Activated CD4-positive, alpha-beta T cell treated with anti-CD3 and anti-CD28 coated beads for 36 hours (primary cell): ENCODE measurements at places on chromosomes 7 and 10. TPM values are rescaled to one million over a fixed set of nuclear protein-coding genes. Genes with fewer than 3 reads are reported as not detected.
A peak's percentile ranks its signal among the peaks of the same experiment; 100 is the strongest.

The TAS2R4 gene
- total RNA-seq = 0.62 TPM

The MALRD1 gene
- not detected for total RNA-seq

The LRRN3 gene
- 6.7 TPM for total RNA-seq

The RELN gene
- not detected for total RNA-seq

The UNCX gene
- not detected for total RNA-seq

The PARD3 gene
- total RNA-seq = 2.8 TPM

The TMEM225B gene
- 0.57 TPM for total RNA-seq

The TUBB8 gene
- not detected for total RNA-seq

The GBX1 gene
- 0.16 TPM for total RNA-seq

DNA sequence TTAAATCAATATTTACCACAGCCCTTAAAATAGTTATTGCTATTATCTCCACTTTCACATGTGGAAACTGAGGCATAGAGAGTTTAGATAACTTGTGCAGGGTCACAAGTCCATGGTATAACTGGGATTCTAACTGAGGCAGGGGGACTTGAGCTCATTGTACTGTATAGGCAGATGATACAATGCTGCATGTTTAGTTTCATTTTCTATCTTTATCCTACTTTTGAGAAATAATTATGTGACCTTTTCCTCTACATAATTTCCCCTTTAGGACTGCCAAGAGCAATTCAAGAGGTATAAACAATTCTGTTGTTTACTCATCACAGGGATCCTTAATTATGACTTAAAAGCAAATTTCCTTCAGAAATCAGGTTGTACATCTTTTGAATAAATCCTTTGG lies 193.1 kb downstream of the SUGCT start:
- no peak for DNase-seq

GRCh38 chr7:47720141-47720906 lies 138.4 kb upstream of the TNS3 start:
- DNase-seq = no peak

GRCh38 chr7:102111061-102112041 lies 175.3 kb upstream of the SH2B2 start:
- DNase-seq = no peak

- DNase-seq = no peak
These were observed 27.9 kb upstream of the PLXNA4 start for GRCh38 chr7:132604121-132604520.

DNA sequence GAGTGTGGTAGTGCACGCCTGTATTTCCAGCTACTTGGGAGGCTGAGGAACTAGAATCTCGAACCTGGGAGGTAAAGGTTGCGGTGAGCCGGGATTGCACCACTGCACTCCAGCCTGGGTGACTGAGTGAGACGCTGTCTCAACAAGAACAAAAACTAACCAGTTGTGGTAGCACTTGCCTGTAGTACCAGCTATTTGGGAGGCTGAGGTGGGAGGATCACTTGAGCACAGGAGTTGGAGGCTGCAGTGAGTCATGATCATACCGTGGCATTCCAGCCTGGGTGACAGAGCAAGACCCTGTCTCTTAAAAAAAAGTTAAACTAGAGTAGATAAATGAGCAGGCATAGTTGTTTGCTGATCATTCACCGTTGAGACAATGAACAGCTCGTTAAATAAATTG lies 48.9 kb downstream of the CUX1 start:
- DNase-seq = no peak

DNA sequence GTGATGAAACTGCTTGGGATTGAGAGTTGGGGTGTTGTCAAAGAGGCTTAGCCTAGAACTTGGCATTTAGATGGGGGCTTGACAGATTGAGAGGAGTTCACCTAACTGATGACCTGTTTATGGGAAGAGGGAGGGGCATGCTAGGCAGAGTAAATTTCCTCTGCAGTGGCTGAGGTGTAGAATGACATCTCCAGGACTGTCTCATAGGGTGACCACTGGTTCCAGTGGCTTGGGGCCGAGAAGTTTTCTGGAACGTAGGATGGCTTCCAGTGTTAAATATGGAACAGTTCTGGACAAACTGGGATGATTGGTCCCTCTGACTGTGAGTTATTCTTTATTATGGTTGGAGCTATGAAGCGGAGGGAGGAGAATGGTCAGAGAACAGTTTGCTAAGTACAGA lies 186.4 kb downstream of the PLXDC2 start:
- DNase-seq = no peak

DNA sequence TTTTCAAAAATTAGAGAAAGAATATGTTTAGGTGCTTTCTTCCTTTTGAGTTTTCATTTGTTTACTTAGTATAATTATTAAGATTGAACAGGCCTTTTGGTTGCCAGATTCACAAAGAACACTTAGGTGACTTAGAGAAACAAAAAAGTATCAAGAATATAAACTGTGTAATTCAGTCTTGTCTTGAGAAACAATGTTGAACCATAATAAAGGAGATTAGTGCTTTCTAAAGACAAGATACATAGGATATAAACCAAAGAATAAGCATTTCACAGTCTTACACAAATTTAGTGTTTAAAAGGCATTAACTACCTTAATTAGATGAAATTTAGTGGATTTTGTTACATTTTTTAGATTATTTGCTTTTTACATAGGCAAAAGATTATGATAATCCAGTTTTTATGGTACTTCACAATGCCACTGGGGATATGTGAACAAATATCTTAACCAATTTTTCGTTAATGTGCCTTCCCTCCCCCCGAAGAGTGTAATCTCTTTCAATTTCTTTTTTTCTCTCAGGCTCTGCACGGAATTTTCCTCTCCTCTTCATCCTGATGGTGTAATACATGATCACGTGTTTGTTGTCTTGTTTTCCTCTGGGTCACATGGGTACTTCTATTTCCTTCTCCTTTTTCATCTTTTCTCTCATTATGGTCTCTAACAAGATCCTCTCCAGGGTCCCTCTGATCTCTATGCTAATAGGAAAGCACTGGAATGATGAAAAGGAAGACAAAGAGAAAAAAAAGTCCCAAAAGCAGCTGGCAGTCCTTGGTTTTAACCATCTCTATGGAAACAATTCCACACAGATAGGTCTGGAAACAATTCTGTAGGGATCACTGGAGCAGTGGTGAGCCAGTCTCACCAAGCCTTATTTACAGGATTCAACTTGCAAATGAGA lies 3.7 kb upstream of the HNRNPH3 start:
- no peak for DNase-seq

- DNase-seq = no peak
These were observed 104.4 kb upstream of the PHYHIPL start for GRCh38 chr10:59072038-59072437.

DNA sequence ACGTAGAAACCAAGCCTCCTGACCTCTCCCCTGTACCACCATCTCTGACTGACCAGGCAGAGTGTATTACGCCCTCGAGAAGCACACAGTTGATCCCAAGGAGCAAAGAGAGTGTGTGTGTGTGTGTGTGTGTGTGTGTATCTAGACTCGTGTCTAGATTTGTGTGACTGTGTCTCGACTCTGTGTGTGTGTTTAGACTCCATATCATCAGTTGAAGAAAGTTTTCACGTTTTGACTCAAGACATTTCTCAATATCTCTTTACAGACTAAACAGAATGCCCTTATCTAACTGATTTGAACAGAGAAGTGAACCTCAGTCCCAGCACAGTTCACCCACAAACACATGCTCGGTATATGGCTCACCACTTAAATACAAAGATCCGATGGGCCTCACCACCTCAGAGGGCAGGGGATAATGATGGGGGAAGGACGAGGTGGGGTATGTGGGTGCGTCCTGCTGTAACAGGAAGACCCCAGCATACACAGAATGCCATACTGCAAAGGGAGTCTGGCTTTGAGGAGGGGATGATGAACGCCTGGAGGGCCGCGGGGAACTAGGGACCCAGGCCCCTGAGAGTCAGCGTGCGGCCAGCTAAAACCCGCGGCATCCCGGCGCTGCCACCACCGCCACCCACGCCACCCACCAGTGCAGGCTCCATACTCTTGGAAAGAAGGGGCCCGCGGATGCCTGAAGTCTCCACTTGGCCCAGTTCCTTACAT lies 780 bp downstream of the ALDH18A1 start:
- peak; percentile 36 for DNase-seq

DNA sequence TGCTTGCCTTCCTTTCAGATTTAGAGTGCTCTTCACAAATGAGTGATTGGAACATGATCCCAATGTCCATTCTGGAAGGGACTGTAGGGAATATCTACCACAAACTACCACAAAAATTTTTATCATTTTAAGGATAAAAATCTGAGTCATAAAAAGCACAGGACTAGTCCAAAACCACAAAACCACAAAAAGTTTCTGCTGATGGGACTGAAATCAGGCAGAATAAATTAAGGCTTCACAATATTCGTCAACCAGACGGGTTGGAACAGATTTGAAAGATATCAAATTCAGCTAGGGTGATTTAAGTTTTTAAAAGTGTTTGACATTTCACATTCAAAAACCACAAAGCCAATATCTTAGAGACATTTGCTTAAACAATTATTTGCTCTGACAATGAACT lies 100.1 kb upstream of the PTN start:
- DNase-seq = no peak

DNA sequence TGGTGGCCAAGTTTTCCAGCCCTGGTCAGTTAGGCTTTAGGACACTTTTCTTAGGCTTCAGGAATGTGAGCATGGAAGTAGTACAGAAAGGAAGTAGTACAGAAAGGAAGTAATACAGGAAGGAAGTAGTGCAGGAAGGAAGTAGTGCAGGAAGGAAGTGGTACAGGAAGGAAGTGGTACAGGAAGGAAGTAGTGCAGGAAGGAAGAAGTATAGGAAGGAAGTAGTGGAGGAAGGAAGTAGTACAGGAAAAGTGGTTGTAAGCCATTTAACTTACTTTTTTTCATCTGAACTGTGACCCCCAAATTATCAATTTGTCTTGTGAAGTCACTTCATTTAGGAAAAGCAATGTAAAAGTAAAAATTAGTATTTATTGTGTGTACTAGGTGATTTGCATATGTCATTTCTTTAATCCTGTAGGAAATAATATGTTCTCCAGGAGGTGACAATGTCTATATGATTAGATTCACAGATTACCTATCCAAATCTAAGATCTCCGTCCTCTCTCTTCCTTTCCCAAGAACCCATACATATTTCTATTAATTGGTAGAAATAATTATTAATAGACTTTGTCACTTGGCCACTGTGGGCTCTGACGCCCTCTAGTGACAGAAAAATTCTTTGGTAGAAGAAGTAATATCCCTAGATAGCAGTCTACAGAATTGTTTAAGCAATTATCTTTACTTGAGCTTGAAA lies 3.9 kb upstream of the FAS start:
- DNase-seq = peak; percentile 12
